ENCODE measurements at places on chromosomes 1 and 21.

- no peak for DNase-seq
These were observed 45.1 kb downstream of the CDC7 start for GRCh38 chr1:91545506-91546300.

- DNase-seq: no peak
These were observed 1.0 kb upstream of the HAO2 start for GRCh38 chr1:119367432-119368124.

GRCh38 chr1:11568687-11569086 is 85.5 kb downstream of the FBXO2 start:
- no peak for DNase-seq

GRCh38 chr1:229478852-229479251 is 29.3 kb downstream of the NUP133 start:
- no peak for DNase-seq

GRCh38 chr1:86648255-86648654 is 56.1 kb upstream of the SH3GLB1 start:
- no peak for DNase-seq

DNA sequence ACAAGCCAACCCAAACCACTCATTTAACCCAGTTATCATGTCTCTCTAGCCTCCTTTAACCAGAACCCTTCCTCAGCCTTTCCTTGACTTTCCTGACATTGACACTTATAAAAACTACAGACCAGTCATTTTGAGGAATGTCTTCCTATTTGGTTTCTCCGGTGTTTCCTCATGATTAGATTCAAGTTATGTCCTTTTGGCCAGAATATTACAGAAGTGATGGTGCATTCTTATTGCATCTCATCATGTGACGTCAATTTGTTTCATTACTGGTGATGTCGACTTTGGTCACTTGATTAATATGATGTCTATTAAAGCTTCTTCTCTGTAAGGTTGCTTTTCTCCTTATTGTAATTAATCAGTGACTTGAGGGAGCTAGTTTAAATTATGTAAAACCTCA is 6.1 kb upstream of the RCSD1 start:
- no peak for DNase-seq

DNA sequence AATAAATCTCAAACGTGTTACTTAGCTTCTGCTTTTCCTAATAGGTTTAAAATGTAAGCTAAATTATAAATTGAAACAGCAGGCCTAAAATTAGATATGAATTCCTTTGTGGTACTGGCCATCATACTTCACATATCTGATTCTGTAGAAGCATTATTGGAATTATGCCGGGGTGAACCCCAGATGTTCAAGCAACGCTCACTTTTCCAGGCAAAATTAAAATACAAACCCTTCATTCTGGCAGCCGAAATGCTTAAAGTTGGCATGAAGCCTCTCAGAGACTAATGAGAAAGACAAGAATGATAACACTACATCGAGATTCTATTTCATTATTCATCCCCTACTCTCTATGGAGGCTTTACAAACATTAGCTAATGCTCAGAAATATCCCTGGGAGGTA is 1352.7 kb upstream of the ADGRL2 start:
- DNase-seq: no peak

- DNase-seq: peak; percentile 54
These were observed 536 bp downstream of the LGALS8 start for GRCh38 chr1:236524142-236524894.

DNA sequence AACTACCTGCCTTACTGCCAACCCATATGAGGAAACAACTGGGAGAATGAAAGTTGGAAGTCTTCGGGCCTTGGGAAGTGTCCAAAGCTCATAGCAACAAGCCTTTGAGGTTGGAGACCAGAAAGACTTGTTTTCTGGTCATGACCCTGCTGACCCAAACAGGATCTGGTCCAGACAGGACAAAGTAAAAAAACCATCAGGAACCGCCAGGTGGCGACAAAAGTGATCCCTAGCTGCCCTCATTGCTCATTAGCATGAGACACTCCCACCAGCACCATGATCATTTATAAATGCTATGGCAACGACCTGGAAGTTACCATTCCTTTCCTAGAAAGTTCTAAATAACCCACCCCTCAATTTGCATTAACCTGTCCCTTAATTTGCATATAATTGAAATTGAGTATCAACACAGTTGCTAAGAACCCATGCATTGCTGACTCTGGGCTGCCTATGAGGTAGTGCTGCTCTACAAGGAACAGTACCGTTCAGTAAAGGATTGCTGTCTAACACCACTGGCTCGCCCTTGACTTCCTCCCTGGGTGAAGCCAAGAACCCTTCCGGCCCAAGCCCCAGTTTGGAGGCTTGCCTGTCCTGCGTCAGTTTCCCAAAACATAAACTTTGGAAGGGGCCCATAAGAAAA is 89.0 kb downstream of the URB2 start:
- peak; percentile 30 for DNase-seq

GRCh38 chr1:84525779-84526178 is 19.4 kb upstream of the GNG5 start:
- no peak for DNase-seq

GRCh38 chr1:202233804-202234203 is 40.2 kb downstream of the LGR6 start:
- DNase-seq: no peak

All from activated T-cell treated with anti-CD3 and anti-CD28 coated beads, Interleukin-2, amount 50 U/mL, for 1 hour (primary cell).